Muscle of arm (tissue), 14 donors: ENCODE measurements at places on chromosomes 3 and 15.
A peak's percentile ranks its signal among the peaks of the same experiment; 100 is the strongest.

- DNase-seq = no peak
These were observed 150.5 kb downstream of the LPP start for GRCh38 chr3:188304501-188304900.

DNA sequence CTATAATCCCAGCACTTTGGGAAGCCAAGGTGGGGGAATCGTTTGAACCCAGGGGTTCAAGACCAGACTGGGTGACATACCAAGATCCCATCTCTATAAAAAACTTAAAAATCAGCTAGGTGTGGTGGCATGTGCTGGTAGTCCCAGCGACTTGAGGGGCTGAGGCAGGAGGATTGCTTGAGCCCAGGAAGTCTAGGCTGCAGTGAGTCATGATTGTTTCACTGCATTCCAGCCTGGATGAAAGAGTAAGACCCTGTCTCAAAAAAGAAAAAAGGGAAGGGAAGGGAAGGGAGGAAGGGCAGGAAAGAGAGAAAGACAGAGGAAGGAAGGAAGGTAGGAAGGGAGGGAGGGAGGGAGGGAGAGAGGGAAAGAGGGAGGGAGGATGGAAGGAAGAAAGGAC is 133.7 kb upstream of the LRRN1 start:
- DNase-seq = no peak

- DNase-seq = no peak
These were observed 95.2 kb downstream of the SEMA6D start for GRCh38 chr15:47812470-47812999.

DNA sequence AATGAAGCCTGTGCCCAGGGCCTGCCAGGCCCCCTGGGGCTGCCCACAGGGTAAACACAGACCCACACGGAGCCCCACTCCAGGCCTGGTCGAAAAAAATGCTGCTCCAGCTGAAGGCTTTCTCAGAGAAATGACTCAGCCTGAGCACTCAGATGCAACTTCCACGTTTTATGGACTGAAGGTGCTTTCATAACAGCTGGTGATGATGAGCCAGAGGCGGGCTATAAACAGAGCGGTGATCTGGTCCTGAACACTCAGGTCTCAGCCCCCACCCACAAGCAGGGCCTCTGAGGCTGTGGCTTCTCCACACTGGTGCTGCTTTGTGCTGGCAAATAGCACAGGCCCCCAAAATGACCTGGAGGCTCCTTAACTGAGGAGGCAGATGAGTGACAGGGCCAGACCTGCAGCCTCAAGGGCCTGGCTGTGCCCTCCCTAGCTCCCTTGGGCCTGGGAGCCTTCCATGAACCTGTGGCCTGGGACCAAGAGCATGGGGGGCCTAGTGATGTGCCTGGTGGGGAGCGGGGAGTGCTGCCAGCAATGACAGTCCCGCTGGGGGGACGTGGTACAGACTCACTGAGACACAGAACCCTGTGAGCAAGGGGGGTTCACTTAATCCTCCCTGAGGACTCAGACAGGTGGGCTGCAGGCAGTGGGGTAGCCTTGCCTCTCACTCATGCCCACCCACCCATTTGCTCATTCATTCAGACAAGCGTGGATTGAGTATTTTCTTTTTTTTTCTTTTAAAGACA is 23.0 kb upstream of the FURIN start:
- no peak for DNase-seq

DNA sequence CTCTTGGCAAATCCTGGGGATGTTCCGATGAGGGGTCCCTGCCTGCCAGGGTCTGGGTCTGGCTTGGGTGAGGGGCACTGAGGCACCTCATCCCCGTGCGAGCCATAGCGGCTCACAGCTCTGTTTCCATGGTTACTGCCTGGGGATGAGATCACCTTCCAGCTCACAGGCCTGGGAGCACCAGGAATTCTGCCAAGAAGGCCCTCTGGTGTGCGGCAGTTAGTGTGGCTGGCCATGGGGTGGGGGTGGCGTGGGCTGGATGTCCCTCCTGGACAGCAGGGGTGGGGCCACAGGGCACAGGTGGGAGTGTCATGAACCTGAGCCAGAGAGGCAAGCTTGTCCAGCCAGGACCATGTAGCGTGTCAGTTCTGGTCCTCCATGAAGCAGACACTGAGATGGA is 22.1 kb upstream of the PRR23E start:
- peak; percentile 35 for DNase-seq

- DNase-seq = no peak
These were observed 39.7 kb downstream of the UNC13C start for GRCh38 chr15:54017959-54018358.

GRCh38 chr3:167854063-167854462 is 118.5 kb downstream of the SERPINI1 start:
- DNase-seq = no peak

- peak; percentile 45 for DNase-seq
These were observed 1.1 kb downstream of the PKM start for GRCh38 chr15:72229947-72230196.

- peak; percentile 25 for DNase-seq
These were observed 67.8 kb upstream of the IGF1R start for GRCh38 chr15:98580572-98580971.

- DNase-seq = no peak
These were observed 153.9 kb downstream of the BBX start for GRCh38 chr3:107676469-107677309.

DNA sequence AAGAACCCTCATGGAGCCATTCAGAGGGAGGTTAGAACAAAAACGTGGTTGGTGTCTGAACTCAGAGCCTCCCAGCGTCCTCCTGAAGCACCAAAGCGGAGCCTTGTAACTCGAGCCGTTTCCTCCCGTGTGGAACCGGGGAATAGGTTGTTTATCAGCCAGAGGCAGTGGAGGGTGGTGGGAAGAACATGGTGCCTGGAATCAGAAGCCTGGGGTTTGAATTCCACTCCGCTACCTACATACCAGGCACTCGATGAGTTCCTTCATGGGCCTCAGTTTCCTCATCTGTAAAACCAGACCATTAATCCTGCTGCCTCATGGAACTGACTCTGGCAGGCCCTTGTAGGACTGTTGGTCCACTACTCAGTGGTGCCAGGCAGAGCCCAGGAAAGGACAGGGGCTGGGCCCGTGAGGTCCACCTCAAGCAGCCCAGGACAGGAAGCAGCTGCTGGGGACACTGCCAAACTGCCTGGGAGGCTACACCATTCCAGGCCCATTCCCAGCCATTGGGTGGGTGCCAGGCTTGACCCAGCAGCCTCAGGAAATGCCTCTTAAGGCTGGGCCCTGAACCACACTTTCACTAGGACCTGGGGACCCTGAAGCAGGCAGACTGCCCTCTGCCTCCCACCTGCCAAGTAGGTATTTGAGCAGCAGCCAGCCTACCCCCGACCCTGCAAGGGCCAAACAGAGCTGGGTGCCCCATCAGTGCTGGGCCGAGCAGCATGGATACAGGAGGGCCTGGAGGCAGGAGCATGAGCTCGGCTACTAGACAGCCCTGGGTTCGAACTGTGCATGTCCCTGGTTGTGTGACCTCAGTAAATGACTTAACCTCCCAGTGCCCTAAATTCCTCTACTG is 33.4 kb downstream of the PRKCD start:
- DNase-seq = no peak

GRCh38 chr3:70736009-70736408 is 423.6 kb upstream of the MDFIC2 start:
- no peak for DNase-seq

GRCh38 chr3:179701176-179701827 is 48.5 kb downstream of the USP13 start:
- DNase-seq = no peak

DNA sequence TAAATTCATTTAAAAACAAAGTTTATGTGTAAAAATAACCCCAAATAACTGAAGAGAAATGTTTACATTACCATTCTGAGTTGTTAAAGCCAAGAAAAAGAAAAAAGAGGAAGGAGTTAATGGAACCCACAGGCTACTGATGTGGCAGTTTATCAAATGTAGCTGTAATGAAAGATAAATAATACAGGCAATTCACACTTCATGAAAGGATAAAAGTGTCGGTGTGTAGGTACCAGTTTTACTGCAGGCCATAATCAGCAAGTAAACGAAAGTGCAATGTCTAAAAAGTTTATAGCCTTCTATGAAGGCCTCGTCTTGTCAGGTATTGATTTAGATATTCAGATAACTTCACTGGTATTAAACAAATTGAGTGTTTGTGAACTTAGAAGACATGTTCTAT is 164.6 kb downstream of the DPH6 start:
- DNase-seq = no peak

DNA sequence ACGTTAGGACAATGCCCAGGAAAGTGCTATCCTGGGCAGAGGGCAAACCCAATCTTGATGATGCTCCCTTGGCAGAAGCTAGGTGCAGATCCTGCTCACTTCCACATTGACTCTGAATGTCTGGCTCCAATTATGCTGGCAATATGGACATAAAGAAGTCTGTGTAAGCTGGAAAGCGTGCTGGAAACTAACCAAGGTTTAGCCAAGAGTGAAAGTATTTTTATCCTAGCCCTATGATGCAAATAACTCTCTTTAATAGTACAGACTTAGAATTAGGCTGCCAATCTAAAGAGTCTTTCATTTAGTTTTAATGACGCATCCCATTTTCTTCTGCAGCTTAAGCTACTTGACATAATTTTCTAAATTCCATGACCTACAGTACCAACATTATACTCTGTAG is 571.8 kb downstream of the TUSC7 start:
- no peak for DNase-seq

DNA sequence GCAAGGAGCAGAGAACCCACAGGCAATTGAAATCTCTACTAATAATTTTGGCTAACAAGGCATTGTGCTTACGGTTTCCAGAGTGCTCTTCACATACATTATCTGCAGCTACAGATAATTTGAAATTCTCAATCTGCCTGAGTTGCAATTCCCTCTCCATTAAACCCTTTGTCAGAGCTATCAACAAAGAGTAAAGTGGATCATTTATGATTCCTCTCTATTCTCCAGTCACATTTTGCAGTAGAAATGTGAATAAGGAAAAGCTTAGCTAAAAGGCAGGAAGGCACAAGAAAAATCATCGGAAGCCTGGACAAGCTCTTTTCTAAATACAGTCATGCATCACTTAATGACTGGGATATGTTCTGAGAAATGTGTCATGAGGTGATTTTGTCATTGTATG is 49.6 kb downstream of the FAM98B start:
- DNase-seq = no peak

- DNase-seq = no peak
These were observed 67.1 kb downstream of the ABHD5 start for GRCh38 chr3:43757666-43758321.

DNA sequence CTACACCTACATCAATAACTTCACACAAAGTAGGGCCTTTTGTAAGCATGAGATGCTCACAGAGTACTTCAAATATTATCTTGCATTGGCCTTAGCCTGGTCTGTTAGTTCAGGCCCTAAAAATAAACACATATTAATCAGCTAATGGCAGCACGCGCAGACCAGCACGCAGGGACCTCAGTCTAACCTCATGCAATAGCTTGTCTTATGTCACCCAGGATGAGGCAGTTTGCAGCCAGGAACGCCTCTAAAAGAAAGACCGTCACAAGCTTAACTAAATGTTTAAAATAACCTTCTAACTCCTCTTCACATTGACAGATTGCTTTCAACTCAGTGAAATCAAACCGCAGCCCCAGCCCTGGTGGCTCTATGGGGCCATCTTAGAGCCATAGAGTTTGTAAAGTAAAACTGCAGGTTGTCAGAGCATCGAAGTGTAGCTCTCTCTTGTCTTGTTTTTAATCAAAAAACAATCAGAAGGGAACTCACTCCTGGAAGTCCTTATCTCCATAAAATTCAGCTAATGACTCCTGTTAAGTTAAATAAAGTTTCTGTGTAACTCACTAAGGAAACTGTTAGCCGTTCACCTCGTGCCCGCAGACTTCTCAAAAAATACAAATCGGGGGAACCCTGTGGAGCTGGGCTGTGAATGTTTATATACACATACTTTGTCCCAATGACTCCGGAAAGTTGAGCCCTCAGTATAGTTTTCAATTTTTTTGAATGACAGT is 212.6 kb downstream of the CDIN1 start:
- DNase-seq = no peak

GRCh38 chr3:32961189-32961715 is 9.8 kb downstream of the CCR4 start:
- no peak for DNase-seq

GRCh38 chr3:196749125-196749524 is 9.5 kb downstream of the PAK2 start:
- DNase-seq = no peak

GRCh38 chr3:17514597-17514996 is 227.8 kb downstream of the TBC1D5 start:
- no peak for DNase-seq

DNA sequence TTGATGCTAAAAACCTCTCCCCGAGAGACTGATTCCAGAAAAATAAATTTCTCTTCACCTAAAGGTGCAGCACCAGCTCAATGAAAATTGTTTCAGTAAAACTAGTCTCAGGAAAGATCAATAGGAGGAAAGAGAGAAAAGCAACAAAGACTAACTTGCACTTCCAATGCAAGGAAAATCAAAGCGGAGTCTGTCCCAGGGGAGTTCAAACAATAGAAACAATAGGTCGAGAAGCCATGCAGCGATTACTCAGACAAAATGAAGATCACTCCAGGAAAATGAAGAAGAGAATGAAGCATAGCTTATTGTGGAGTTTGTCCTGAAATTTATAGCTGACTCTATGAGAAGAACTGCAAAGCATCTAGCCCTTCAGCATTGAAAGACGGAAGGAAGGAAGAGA is 105.1 kb upstream of the FRMD4B start:
- DNase-seq = no peak

- no peak for DNase-seq
These were observed 24.5 kb downstream of the ESYT3 start for GRCh38 chr3:138458774-138459499.

DNA sequence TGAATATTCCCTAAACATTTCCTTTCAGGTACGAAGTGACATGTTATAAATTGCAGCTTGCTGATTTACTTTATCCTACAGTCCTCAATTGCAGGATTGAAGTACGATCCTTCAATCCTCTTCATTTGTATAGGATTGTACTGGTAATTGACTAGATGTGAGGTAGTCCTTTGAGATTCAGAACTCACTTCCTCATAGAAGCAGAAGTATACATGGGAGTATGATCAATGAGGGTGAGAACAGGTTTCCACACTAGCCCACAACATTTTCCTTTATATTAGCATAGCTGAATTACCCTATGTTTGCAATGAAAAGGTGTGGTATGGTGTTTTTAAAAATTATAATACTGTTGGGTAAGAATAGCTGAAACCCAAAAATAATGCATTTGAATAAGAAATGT is 160.0 kb upstream of the UMPS start:
- DNase-seq = no peak

- DNase-seq = no peak
These were observed 13.2 kb downstream of the IL1RAP start for GRCh38 chr3:190526787-190527762.
